OCI-M1 (cell line): ENCODE measurements at places on chromosomes 5 and 9.

DNA sequence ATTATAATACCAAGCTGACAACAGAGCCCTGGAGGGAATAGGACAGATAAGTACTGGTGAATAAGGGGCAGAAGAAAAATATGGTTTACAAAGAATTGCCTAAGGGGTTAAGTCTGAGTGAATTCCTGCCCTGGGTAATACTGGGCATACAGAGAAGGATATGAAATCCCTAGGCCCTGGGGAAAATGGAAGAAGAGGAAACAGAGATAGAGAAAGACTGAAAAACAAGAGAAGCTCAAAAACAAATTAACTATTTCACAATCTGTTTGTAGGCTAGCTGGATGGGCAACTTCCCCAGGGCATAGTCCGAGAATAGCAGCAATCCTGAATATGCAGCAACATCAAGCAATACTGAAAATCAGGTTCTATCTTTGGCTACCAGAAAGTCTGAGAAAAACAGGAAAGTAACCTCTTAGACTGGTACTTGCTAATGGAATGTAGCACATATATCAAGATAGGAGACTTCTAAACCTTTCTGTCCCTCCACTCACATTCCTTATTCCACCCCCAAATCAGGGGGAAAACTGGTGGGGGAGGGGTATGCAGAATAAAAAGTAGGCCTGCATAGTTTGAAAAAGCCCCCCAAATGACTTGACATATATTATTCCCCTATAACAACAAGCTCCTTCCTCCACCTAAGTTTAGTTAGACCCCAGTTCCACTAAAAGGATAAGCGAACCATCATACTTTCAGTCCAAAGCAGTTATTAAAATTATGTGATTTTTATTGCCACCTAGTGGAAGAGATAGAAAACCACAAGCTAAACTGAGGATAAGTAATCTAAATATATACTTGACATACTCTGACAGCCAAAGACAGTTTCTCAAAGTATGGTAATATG, 20.6 kb downstream of the SLC38A9 start:
- peak; percentile 79 for DNase-seq

DNA sequence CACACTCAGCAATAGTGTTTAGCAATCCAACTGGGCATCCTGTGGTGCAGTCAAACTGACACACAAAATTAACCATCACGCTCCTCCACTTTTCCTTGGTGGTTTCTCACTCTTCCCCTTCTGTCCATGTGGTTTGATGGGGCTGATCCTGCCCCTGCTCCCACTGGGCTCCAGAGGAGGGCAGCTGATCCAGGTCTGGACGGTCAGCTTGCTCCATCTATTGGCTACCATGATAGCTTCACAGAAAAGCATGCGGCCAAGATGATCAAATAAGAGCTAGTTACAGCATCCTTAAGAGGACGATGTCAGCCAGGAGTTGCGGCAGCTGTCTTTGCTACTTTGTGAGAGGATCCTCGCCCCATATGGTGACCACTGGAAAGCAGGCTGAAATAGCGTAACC, 29.6 kb upstream of the RANBP17 start:
- DNase-seq: no peak

DNA sequence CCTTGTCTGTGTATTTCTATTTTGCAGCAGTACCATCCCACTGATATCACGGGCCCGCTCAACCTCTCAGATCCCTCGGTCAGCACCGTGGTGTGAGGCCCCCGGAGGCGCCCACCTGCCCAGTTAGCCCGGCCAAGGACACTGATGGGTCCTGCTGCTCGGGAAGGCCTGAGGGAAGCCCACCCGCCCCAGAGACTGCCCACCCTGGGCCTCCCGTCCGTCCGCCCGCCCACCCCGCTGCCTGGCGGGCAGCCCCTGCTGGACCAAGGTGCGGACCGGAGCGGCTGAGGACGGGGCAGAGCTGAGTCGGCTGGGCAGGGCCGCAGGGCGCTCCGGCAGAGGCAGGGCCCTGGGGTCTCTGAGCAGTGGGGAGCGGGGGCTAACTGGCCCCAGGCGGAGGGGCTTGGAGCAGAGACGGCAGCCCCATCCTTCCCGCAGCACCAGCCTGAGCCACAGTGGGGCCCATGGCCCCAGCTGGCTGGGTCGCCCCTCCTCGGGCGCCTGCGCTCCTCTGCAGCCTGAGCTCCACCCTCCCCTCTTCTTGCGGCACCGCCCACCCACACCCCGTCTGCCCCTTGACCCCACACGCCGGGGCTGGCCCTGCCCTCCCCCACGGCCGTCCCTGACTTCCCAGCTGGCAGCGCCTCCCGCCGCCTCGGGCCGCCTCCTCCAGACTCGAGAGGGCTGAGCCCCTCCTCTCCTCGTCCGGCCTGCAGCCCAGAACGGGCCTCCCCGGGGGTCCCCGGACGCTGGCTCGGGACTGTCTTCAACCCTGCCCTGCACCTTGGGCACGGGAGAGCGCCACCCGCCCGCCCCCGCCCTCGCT, 1.9 kb downstream of the LRRC26 start:
- DNase-seq: peak; percentile 9

DNA sequence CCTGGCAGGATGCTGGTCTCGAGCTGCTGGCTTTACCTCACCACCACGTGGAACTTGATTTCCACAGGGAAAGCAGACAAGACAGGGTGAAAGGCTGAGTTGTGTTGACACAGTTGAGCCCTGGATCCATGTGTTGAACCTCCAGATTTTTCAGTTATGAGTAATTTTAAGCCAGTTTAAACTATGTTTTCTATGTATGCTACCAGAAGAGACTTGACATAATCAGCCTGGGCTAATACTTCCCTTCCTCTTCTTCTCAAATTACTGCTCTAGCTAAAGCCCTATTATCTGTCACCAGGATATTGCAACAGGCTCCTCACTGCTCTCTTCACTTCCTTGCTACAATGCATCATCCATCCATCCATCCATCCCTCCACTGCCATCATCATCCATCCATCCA, 12.0 kb upstream of the PHYKPL start:
- DNase-seq: no peak

- DNase-seq: peak; percentile 55
Observed at GRCh38 chr5:126359884-126360283, 63.3 kb upstream of the GRAMD2B start.

GRCh38 chr5:52897238-52897614, 91.9 kb upstream of the ITGA2 start:
- no peak for DNase-seq

DNA sequence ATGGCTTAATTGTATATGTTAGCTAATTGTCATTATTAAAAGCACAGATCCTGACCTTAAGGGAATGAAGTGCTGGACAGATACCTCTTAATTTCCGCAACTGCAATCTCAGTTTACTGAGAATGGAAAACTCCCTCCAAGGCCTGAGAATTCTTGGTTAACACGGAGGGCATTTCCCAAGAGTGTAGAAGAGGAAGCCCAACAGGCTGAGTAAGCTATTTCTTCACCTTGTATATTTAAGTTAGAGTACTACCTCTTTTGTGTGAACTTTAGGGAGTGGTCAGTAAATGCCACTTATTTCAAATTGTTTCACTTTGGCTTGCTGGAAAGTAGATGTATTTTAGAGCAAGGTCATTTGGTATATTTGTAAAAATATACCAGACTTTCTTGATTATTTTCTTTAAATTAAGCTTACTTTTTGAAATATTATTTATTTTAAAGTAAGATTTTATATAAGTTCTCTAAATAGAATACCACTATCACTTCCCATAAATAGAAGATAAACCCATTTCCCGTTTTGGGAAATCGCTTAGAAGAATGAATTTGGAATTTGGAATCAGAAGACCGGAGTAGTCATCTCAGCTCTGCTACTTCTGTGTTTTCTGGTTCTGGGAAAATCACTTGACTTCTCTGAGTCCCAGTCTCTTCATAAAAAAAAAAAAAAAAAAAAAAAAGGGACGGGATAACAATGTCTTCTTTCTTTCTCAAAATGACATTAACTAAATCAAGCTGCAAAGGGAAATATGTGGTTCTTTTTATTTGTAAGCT, 26.0 kb upstream of the C9orf72 start:
- DNase-seq: peak; percentile 43

DNA sequence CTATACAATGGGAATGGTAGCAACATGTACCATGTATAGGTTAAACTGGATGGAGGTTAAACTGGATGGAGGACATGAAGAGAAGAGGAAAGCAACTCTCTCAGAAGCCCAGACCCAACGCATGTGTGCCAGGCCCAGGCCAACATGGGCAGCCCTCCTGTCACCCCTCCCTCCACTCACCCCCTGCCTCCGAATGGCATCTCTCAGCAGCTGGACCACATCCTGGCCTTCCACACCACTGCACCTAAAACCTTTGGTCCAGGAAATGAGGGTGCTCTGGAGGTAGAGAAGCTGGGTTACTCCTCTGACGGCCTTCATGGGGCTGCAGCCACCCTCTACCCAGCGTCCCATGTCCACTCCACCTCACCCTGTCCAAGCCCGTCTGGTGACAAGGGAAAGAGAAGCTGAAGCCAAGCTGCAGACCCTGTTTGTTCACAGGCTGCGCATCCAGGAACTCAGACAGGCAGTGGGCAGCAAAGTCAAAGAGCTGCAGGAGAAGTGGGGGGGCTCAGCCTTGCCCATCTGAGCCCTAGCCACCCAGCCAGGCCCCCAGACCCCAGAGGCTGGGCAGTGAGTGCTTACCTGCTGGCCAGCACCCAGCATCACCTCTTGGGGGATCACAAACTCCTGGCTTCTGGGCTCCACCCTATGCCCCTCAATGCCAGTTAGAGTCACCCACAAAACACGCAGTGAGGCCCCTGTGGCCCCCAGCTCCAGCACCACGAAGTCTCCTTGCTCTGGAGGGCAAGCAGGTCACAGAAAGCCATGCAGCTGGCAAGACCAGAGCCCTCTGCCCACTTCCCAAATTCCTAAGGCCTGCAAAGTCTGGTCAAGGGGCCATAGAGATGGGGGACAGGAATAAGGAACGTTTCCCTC, 8.5 kb downstream of the HK3 start:
- no peak for DNase-seq

- peak; percentile 88 for DNase-seq
Observed at GRCh38 chr5:72244862-72245371, 75.1 kb downstream of the MRPS27 start.

DNA sequence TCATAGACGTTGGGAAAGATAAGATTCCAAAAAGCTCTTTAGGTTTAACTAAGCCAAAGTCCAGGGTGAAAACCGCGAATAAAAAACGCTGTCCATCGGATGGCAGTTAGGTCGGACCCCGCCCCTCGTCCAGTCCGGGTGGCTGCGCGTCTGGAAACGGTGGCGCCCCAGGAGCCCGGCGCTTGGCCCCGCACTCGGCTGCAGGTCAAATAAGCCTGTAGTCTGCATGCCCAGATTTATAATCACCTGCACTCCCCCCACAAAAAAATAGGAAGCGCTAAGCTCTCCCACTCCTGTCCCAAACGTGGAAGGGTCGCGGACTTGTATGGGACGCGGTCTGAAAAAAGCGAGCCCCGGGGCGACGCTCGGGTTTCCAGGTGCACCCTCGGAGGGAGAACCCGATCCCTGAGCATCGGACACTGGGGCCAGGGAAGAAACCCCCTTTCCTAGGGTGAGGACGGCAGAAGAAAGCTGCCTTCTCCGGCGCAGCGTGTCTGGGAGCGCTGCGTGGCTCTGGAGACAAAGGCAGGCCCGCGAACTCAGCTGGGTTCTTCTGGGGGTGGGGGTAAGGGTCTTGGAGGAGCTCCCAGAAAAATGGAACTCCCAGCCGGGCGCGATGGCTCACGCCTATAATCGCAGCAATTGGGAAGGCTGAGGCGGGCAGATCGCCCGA, 923 bp upstream of the ZBTB5 start:
- no peak for DNase-seq

DNA sequence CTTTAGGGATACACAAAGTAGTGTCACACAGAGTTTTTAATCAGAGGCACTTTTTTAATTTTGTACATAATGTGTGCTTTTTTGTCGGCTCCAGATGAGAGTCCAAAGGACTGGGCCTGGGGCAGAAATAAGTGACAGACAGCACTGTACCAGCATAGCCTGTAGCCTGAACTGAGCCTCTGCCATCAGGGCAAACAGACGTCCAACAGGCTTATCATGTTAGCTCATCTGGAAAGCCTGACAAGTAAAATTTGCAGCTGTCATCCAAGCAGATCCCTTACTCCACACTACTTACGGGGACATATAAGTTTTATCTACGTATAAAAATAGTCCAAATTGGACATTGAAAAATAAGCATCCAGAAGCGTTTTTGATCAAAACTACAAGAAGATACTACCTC, 233.1 kb upstream of the GAS1 start:
- peak; percentile 24 for DNase-seq

- no peak for DNase-seq
Observed at GRCh38 chr9:106179191-106179590, 484.9 kb downstream of the TMEM38B start.

- DNase-seq: peak; percentile 1
Observed at GRCh38 chr5:127705120-127705892, 2.1 kb downstream of the CCDC192 start.

DNA sequence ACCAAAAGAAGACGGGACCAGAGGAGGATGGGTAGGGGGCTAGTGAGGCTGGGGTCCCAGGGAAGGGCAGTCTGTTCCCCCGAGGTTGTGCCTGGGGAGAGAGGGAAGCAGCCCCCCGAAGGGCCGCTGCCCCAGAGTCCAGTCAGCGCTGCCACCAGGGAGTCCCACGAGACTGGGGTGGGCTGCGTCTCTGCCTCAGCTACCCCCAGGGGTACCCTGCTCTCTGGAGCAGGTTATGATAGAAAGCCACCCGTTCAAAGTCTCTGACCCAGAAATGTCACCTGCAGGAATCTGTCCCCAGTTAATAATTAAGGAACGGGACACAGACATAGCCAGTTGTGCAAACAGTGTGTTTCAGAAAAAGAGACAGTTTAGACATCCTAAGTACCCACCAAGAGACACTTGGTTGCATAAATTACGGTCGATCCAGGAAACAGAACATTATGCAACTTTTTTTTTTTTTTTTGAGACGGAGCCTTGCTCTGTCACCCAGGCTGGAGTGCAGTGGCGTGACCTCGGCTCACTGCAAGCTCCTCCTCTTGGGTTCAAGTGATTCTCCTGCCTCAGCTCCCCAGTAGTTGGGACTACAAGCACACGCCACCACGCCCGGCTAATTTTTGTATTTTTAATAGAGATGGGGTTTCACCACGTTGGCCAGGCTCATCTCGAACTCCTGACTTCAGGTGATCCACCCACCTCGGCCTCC, 10.7 kb upstream of the AGPAT2 start:
- DNase-seq: peak; percentile 33

- DNase-seq: peak; percentile 98
Observed at GRCh38 chr9:36765468-36766341, 193.0 kb downstream of the MELK start.

DNA sequence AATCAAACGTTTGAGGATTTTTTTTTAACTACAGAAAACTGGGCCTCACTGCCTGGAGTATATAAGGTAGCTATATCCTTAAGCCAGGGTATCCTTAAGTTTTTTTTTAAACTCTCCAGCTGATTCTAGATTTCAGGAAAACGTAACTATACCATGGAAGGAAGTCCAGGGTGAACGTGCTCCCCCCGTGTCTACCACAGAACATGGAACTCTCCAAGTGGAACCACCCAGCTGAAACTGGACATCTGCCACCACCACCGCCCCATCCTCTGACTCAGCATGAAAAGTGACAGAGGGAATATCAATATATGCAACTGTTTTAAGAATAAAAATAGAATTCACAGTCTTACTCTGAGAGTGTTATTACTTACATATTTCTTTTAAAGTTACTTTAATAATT, 61.3 kb downstream of the DROSHA start:
- DNase-seq: peak; percentile 87
